ENCODE measurements at places on chromosomes 7 and 10.
A peak's percentile ranks its signal among the peaks of the same experiment; 100 is the strongest.

DNA sequence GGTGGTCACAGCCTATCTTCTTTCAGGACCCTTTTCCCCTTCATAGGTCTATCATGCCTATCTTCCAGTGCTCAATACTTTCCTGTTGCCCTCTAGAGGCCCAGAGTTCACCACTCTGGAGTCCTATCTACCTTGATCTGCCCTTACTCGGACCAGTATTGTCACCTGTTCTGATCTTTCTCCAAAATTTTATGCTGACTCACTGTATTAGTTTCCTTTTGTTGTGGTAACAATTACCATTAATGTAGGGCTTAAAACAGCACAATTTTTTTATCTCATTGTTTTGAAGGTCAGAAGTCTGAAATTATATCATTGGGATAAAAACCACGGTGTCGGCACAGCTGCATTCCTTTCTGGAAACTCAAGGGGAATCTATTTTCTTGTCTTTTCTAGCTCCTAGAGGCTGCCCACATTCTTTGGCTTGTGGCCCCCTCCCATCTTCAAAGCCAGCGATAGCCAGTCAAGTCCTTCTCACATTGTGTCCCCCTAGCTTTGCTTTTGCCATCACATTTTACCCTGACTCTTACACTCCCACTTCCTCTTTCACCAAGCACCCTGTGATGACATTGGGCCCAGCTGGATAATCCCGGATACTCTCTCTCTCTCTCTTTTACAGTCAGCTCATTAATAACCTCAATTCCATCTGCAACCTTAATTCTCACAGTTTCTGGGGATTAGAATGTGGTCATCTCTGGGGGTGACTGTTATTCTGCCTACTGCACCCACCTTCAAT, 54.6 kb downstream of the TFAM start:
- DNase-seq, result no peak

DNA sequence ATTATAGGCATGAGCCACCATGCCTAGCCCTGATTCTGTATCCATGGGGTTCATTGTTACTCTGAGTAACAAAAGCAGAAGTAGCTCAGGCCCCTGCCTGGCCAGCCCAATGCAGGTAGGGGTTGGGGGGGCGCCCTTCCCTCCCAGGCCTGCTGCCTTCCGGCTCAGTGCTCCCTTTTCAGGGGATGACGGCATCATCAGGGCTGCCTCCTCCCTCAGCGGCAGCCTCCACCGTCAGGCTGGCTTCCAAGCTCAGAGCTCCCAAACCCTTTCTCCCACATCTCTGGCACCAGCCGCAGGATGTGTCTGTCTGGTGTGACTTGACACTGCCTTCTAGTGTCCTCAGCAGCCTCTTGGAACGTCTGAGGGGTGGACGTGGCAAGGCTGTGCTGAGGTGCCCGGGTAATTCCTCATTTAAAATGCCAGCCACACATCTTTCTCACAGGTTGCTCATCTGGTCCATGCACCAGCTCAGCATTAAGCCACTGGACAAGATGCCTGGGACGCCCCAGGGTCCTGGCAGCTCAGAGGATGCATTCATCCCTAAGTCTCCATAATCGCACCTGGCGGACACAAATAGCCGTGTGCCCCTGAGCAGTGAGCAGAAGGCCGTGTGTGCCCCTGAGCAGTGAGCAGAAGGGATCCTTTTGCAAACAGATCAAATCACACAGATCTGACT, 38.2 kb downstream of the PAPOLB start:
- no peak for DNase-seq

- DNase-seq, result no peak
These were observed 7.3 kb downstream of the WDFY4 start for GRCh38 chr10:48691812-48692528.

- no peak for DNase-seq
These were observed 141.4 kb downstream of the ICA1 start for GRCh38 chr7:8120390-8121058.

DNA sequence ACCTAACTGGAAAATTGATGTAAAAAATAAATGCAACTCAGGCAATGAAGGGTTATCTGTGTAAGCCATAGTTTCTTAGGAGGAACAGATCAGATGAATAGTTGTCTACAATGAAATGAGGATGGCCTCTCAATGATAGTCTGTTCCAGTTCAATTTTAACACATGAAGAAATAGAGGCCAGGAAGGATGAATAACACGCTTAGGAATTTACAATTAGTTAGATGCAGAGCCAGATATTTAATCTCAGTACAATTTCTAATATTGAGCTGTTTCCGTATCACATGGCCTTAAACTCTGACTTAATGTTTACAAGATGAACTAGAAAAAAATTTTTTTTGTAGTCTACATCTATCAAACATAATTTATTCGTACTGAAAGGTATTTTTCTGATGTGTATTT, 176.6 kb downstream of the GALNT11 start:
- DNase-seq, result peak; percentile 40

DNA sequence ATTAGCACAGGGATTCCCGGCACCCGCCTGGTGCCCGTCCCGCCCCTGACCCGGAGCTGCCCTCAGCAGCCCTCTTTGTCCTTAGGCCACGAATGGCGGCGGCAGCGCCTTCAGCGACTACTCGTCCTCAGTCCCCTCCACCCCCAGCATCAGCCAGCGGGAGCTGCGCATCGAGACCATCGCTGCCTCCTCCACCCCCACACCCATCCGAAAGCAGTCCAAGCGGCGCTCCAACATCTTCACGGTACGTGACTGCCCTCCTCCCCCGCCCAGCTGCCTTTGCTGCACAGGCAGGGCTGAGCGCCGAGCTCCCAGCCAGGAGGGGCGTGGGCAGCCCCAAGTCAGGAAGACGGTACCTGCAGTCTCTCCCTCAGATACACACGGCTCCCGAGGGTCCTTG, 33.6 kb downstream of the AGAP3 start:
- no peak for DNase-seq

DNA sequence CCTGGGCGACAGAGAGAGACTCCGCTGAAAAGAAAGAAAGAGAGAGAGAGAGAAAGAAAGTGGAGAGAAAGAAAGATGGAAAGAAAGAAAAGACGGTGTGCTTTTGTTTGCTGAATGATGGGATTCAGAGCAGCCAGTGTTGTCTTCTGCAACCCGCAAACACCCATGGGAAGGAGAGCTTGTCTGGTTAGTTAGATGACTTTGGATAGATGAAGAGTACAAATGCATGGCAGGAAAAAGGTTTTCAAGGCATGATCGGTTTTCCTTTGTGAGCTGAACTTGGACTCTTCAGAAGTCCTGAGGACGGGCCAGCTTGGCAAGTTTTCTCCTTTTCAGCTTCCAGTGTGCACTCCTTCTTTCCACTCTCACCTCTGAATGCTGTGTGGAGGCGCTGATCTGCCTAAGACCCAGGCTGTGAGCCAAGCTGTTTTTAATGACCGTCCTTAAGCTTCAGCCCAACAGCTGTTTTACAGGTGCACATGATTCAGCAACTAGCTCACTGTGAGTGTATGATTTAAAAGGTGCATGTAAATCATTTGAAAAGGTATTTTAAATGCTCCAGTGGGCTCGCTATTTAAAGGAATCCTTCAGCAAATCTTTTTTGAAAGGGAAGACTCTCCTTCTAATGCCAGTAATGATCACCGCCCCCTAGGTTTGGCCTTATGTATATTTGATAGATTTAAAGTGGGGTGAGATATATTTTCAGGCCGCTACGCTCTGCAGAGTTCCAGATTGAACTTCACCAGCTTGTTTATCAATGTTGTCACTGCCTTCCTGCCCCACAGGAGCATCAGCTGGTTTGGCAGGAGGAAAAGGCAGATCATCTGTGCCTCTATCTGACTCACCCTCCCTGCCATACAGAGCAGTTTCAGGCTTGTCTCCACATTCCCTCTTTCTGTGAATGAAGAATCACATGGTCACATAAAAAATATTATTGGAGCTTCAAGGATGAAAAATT, 115.0 kb downstream of the PLXDC2 start:
- DNase-seq, result peak; percentile 70

GRCh38 chr10:28411648-28412047, 108.8 kb upstream of the MPP7 start:
- no peak for DNase-seq

DNA sequence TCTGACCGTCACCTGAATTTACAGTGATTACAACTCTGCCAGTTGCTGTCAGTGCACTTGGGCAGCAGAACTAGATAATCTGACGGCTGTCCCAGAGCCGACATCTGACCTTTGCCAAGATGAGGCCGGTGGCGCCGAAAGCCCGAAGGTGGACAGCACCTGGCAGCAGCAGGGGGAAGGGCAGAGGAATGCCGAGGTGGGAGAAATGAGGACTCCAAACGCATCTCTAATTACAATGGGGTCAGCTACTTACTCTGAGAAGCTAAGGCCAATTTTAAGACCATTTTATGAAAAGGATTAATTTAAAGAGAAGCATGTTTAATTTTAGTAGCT, 33.8 kb downstream of the TRIM8 start:
- no peak for DNase-seq

DNA sequence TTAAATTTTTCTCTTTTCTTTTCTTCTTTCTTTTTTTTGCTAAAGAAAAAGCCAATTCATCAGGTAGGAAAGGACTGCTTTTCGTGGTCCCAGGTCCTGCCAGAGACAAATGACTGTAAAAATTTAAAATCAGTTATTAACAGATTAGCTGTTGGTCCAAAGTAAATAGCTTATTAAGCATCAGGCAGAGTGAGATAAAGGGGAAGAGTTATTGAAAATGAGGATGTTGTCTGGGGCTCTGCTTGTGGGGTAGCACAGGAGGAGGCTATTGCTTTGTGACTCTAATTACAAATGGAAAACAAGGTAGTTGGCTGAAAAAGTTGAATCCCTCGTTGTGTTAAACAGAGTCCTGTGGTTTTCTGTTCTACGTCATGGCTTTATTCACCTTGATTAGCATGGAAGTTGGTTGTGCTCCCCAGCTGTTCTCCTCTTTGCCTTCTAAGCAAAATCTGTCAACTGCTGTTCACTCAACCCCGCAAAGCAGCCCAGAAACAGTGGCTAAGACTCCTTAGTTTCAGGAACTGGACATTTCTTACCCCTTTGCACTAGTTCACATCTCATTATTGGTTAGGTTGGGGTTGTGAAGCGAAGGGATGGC, 128.9 kb downstream of the SNX10 start:
- DNase-seq, result no peak

- no peak for DNase-seq
These were observed 15.1 kb upstream of the ZNF273 start for GRCh38 chr7:64887756-64888508.

- no peak for DNase-seq
These were observed 447.4 kb downstream of the XPNPEP1 start for GRCh38 chr10:109475711-109476421.

DNA sequence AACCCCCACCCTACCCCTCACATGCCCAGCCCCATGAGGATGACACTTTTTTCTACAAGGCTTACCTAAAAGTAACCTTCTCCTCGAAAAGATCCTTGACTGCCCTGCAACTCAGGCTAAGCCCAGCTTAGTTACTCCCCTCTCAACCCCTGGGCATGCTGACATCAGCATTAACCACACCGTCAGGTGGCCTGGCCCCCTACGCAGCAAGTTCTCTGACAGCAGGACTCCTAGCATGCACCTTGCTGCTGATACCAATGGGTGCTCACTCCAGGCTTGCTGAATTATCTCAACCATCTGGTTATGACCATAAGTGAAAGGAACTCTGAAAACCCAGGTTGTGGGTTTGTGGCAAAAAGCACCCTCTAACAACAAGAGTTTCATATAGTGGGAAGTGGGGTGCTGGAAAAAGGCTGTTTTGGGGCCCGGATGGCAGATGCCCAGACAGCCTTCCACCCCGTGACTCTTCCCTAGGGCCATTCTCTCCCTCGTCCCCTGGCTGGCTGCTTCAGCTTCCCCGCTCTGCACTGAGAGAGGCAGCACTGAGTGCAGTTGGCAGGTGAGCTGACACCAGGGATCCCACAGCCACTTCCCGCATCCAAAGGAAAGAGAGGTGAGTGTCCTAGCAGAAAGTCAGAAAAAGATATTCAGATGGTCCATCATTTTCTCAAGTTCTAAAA, 518.9 kb downstream of the KCNMA1 start:
- DNase-seq, result no peak

GRCh38 chr7:9822458-9823290, 1151.0 kb upstream of the PHF14 start:
- DNase-seq, result no peak

GRCh38 chr10:119737823-119738222, 12.0 kb downstream of the INPP5F start:
- peak; percentile 88 for DNase-seq

DNA sequence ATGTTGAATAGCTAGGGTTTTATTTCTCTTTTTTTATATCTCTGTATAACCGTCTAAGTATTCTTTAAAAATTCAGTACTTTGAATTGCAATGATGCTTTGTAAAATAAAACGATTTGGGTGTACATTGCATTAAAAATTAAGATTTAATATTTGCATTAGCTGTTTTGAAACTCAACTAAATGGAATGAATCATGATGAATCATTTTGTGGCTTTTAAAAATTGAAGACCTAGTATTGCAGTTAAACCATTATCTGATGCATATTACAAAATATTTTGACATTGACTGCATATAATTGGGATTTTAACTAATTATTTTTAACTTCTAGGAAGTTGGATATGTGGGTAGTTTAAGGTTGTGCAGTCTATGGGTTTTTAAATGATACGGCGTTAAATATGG, 314.0 kb downstream of the CDK14 start:
- peak; percentile 32 for DNase-seq

GRCh38 chr10:70038923-70039322, 13.7 kb upstream of the MACROH2A2 start:
- no peak for DNase-seq

DNA sequence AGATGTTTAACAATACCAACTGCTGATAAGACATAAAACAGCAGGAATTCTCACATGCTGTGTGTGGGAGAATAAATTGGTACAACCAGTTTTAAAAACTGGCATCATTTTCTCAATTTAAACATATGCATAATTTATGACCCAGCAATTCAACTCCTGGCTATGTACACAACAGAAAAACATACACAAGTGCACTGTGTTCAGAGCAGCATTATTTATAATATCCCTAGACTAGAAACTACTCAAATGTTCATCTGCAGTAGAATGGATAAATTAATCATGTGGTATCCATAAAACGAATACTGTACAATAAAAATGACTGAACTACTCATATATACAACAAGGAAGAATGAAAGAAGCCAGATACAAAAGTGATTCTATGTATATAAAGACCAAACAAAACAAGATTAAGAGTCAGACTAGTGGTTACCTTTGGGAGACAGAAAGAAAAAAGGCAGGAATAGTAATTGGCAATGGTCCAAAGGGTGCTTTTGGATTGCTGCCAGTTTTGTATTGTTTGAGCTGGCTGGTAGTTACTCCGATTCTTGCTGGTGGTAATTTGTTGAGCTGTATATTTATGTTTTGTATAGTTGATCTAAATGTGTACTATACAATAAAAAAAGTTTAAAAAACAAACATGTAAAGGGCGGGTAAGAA, 306.0 kb downstream of the TFEC start:
- no peak for DNase-seq

DNA sequence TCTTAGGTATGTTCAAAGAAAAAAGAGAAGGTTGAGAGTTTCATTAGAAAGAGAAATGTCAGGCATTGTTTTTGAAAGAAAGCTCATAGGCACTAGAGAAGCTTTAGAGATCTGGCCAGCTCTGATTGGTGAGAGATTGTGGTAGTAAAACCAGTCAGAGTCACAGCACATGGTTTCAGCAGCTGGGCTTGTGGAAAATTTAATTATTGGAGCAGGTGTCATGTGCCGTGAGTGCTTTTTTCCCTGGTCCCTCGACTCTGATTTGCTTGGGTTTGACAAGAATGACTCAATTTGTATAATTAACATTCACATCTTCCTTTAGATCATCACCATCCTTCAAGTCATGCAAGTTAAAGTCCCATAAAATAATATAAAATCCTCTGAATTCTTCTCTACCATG, 35.2 kb downstream of the MRPL32 start:
- no peak for DNase-seq
